ENCODE measurements at places on chromosomes 5 and 9.

DNA sequence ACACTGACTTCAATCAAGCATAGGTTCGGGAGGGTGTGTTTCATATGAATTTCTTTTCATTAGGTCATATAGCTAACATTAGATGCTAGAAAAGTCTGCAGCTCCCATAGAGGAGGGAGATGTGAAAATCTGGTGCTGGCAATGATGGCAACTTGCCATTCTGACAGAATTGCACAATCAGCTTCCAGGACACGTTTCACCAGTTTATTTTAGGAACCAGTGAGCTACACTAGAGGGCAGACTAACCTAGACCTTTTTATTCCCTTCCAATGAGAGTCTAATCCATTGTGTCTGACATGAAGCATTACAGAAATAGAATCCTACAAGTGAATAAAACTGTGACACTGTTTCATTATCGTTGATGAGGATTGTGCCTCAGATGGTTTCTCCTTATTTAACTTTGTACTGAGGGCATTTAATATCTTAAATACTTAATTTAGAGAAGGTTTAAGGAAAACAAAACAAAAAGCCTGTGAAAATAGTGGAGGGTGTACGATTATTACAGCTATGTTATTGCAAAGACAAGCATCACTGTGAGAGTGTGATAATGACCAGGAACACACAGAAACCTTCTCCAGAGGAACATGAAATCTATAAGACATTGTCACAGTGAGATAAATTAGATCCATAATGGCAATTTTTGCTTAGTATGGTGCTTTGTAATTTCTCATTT lies 363.3 kb upstream of the RPS23 start:
- DNase-seq, result no peak

DNA sequence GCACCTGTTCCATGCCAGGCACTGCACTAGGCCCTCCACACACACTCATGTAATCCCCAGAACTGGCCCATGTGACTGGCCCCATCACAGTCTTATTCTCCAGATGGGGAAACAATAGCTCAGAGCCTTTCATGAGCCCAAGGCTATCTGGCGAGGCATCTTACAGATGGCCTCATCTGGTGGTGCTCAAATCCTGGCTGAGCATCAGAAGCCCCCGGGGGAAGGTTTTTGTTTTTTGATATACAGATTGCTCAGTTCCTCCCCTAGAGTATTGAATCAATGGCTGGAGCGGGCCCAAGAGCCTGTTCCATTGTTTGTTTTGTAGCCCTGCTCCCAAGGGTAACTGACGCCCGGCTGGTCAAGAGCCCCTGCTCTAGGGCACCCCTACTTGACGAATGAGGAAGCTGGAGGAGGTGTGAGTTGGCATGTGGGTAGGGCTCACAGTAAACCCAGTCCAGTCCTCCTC lies 145.3 kb upstream of the RAPGEF1 start:
- no peak for DNase-seq

DNA sequence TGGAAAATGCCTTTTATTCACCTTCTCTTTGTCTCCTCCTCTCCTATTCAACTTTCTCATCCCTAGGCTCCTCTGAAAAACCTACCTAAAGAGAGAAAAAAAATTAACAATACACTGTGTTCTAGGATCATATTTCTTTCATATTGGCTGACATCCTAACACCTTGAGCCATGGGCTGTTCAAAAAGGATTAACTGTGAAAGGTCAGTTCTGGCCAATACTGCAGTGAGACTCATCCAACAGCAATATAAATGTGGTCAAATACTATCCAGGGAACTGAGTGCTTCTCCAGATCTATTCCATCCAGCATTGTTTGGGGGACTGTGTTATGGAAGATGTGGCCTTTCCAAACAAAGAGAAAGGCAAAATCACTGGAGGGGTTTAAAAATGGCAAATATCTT lies 131.1 kb upstream of the MOCS2 start:
- no peak for DNase-seq

DNA sequence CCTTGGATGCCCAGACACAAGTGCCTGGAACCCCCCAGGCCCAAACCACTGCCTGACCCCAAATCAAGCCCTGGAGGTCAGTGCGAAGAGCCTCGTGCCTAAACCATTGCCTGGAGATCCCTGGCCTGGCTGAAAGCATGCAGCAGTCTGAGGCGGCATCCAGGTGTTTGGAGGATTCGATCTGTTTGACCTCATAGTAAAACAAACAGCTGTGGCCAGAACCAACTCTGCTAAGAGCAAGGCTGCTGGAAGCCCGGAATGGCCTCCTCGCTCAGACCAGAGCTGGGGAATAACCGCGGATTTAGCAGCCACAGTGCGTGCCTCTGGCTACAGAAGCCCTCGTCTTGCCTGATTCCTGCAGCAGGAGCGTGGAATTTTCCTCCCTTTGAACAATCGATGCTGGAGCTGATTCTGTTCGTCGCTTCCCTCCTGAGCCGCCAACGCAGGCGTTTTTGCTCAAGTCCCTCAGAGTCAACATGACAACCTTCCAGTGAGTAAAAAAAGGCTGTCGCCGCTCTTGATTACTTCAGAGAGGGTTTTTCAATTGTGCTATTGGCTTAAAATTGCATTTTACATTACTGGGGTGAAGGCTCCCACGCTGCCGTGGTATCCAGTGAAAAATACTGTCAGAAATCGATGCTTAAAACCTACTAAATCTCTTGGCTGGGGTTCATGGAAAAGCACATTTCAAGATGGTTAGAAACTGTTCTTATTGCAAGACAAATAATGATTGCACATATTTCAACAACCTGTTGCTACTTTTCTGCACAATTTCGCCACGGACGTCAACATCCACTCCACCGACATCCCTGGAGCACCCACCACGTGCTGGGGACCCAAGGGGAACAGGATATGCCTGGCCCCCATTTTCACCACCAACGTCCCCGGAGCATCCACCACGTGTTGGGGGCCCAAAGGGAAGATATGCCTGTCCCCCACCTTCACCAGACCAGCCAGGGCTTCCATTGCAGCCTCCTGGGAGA lies 190.0 kb downstream of the OLFM1 start:
- no peak for DNase-seq

- DNase-seq, result no peak
Observed at GRCh38 chr5:179554981-179555380, 4.6 kb downstream of the RUFY1 start.

GRCh38 chr9:38280251-38280800 lies 112.2 kb upstream of the ALDH1B1 start:
- DNase-seq, result no peak

- no peak for DNase-seq
Observed at GRCh38 chr5:36651761-36652685, 45.6 kb downstream of the SLC1A3 start.

GRCh38 chr5:124981901-124982300 lies 235.5 kb upstream of the ZNF608 start:
- no peak for DNase-seq

GRCh38 chr5:142246258-142246657 lies 78.6 kb downstream of the SPRY4 start:
- DNase-seq, result no peak

DNA sequence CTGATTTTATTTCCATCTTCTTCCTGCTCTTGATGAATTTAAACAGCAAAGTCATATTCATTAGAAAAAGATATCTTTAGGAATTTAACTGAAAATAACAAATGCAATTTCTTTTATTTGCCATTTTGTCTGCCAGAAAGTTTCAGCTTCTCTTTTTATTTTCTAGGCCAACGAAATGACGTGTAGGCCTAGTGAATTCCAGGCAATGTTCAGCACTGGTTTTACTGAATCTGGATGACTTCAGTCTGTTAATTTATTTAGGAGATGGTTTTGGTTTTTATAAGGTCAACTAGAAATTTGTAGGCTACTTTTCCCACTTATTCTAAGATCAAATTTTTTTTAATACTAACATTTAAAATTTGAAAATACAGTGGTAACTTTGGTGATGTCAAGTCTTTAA lies 129.1 kb upstream of the VCAN start:
- DNase-seq, result no peak

DNA sequence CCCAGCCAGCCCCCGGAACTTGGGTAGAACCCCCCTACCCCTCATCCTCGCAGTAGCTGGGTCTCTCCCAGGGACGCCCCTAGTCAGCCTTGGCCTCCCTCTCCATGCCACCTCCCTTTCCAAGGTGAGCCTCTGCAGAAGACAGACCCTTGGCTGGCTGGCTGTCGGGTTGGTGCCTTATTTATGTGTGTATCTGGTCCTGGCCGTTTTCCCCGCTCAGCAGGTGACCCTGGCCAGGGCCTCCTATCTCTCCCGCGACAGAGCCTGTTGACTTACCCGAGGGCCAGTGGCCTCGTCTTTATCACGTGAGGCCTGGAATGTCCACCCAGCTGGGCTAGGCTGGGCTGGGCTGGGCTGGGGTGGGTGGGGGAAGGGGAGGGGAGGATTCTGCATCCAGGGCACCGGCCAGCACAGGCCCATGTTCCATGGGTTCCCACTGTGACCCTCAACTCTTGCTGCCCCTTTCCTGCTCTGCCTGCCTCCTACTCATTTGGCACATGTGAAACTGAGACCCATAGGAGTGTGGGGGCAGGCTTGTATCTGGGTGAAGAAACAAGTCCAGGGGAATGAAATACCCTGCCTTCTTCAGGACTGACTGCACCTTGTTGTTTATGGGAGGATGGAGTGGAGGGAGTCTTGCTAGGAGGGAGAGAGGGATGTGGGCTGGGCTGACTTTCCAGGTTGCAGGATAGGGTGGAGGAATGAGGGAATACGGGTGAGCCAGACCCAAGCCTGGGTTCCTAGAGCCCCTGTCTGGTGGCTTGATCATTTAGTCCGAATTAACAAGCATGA lies 3.1 kb downstream of the CXXC5 start:
- DNase-seq, result no peak

GRCh38 chr5:165393839-165394238 lies 1888.4 kb downstream of the MAT2B start:
- DNase-seq, result no peak

DNA sequence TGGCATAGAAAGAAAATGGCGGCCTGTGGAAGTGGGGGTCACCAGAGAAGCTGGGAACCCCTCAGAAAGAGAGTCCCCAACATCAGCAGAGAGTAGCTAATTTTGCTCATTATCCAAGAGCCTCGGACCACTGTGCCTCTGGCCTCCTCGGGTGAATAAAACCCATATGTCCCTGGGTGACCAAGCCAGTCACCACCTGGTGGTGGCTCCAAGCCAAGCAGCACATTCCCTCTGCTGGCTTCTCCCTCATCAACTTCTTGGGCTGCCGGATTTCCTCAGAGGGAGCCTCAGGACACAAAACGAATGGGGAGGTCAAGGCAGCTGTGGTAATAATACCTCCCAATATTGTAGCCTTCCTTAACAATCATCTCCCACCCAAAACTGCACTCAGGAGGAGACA lies 242.5 kb downstream of the NFIB start:
- no peak for DNase-seq
